Hematopoietic multipotent progenitor cell treated with erythropoietin and hydrocortisone succinate and interleukin-3 and kit ligand, for 17 days (in vitro differentiated cells): ENCODE measurements at places on chromosomes 6 and 20.

- no peak for DNase-seq
Observed at GRCh38 chr20:23078351-23079015, 7.6 kb downstream of the CD93 start.

GRCh38 chr6:13524801-13525508, 37.6 kb upstream of the GFOD1 start:
- no peak for DNase-seq

- DNase-seq = no peak
Observed at GRCh38 chr20:53738945-53739798, 145.5 kb upstream of the ZNF217 start.

DNA sequence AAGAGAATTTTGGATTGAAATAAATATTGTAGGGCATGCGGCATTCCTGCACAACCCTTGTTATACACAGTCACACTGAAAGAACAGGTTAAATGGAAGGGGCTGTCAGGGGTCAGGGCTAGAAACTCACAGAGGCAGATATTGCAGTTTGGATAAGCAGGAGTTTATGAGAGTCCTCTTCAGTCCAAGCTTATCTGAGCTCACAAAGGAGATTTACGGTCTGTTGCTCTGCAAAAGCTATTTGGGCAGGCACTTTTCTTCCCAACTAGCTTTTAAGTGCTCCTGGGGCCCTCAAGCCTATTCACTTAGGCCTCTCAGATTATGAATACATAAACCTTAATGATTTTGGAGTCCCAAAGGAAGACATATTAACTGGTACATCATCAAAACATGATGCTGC, 156.2 kb downstream of the SOX4 start:
- no peak for DNase-seq

DNA sequence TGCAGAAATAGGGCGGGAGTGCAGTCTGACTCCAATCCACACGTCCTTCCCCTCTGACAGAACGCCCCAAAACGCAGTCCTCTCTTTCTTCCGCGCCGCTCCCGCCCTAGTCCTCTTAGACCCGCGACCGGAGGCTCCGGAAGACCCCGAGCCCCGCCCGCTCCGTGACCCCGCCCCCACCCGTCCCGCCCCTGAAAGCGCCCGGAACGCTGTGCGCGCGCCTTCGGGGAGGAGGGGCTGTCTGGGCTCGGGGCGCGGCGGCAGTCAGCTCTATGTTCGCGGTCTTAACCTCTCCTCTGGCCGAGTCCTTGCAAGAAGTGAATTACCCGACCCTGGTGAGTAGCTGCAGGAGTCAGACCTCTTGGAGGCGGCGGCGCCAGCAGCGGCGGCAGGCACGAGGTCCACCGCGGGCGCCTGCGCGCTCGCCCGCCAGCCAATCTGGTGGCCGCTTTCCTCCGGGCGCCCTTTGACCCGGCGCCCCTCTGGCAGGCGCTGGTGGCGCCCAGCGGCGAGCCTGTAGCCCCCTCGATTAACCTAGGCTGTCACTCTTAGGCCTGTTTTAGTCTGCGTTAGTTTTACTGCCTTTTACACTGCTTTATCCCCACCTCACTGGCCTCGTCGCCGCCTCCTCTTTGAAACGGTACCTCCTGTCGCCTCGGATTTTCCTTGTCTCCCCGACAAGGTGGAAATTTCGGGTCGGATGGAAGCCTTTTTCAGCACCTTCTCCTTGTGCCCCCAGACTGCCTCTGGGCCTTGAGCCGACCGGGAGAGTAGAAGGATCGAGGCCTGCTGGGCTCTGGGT, at the start of gene MANEA:
Gene MANEA (plus strand): TSS at position 232 of the 802 bp plus-strand sequence. CDS start 8,905 bp downstream, outside the sequence.
- DNase-seq = peak; percentile 63

GRCh38 chr6:163318071-163318786, 96.3 kb upstream of the QKI start:
- no peak for DNase-seq

- peak; percentile 38 for DNase-seq
Observed at GRCh38 chr20:63955281-63955826, 862 bp downstream of the UCKL1 start.

DNA sequence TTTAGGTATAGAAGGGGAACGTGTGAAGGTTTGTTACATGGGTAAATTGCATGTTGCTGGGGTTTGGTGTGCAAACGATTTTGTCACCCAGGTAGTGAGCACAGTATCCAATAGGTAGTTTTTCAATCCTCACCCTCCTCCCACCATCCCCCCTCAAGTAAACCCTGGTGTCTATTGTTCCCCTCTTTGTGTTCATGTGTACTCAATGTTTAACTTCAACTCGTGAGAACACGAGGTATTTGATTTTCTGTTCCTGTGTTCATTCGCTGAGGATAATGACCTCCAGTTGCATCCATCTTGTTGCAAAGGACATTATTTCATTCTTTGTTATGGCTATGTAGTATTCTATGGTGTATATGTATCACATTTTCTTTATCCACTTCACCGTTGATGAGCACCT, 11.6 kb upstream of the VNN1 start:
- no peak for DNase-seq

- DNase-seq = peak; percentile 84
Observed at GRCh38 chr20:1437235-1437904, 29.3 kb downstream of the NSFL1C start.

DNA sequence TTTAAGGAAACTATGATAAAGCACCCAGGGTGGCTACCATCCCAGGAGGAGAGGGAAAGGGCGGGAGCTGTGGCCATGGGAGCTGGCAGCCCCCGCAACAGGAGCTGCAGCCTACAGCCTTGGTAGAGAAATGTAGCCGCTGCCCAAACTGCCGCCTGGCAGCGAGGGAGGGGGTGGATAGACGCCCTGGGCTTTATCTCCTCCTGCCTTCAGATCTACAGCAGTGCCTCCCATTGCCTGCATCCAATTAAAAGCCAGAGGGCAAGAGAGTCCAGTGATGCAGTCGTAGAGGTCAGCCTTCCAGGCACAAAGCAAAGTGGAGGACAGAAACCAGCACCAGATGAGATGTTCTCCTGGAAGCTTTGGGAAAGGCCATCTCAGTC, 35.0 kb upstream of the ZFAND3 start:
- DNase-seq = no peak

- no peak for DNase-seq
Observed at GRCh38 chr6:135170849-135171248, 10.3 kb upstream of the MYB start.

DNA sequence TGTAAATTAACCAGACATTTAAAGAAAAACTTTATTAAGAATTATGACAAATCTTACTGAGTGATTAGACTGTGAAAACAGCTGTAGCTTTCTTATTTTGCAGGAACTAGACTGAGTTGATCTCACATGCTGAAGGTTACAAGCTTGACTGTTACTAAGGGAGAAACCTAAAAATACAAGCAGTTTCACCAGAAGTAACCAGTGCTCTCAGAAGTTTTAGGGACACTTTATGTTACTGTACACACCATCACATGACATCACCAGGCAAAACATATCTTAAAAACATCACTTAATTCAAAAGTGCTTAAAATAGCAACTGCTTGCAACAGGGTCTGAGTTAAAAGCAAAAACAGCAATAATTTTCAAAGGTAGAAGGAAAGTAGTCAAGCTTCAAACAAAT, 5.4 kb downstream of the FBXO30 start:
- DNase-seq = peak; percentile 59

- no peak for DNase-seq
Observed at GRCh38 chr6:88246654-88247053, 80.5 kb upstream of the CNR1 start.

DNA sequence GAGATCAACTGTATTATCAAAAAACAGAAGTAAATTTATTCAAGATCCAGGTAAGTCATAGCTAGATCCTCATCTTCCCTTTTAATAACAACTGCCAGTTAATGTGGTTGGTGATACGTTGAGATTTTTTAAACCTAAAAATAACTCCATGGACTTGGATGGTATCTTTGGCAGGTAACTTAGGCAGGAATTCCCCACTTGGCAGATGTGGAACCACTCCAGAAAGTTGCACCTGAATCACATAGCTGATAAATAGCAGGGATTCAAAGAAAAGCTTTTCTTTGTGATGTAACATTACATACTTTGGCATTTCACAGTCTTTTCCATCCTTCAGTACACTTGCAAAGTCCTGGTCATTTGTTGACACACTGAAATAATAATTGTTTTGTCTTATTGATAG, 62.6 kb downstream of the PRPH2 start:
- DNase-seq = no peak

DNA sequence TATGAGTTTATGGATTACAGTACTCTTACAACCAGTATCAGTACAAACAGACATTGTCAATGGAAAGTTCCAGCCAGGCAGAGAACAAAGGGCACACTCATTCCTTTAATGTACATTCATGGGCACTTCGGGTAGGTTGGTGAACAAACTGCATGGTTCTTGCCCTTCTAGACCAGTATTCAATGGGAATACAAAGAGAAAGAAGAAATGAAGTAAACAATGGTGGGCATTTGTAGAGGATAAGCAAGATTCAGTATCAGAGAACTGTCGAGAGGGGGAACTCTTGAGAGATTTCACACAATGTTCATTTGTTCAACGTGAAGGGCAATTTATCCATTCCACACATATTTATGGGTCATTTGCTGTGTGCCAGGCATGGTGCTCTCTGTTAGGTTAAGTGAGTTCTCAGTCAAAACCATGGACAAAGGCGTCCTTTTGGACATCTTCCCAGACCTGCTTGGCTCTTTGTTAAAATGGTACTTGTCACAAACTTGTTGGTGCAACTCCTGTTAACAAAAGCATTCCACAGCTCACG, 714.8 kb downstream of the DHX35 start:
- DNase-seq = no peak

GRCh38 chr6:83883240-83883639, 23.8 kb downstream of the CYB5R4 start:
- DNase-seq = no peak

- no peak for DNase-seq
Observed at GRCh38 chr6:17339308-17339670, 54.1 kb upstream of the CAP2 start.

DNA sequence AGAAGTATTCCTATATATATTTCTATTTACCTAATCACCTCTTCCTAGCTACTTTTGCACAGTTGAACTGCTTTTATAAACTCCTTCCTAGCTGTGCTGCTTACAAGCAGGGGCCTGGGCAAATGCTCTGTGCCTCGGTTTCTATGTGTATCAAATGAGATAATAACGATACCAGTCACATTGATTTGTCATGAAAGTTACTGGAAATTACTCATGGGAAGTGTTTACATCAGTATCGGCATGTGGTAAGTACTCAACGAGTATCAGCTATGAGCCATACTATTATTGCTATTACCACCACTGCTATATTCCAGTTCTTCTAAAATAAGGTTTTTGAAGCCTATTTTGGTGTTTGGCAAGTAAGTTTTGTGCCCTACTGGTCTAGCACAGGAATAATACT, 4.9 kb downstream of the LAMA4 start:
- no peak for DNase-seq

GRCh38 chr6:152240436-152240835, 396.7 kb downstream of the SYNE1 start:
- DNase-seq = no peak

GRCh38 chr6:1991332-1991878, 254.0 kb downstream of the GMDS start:
- DNase-seq = no peak

DNA sequence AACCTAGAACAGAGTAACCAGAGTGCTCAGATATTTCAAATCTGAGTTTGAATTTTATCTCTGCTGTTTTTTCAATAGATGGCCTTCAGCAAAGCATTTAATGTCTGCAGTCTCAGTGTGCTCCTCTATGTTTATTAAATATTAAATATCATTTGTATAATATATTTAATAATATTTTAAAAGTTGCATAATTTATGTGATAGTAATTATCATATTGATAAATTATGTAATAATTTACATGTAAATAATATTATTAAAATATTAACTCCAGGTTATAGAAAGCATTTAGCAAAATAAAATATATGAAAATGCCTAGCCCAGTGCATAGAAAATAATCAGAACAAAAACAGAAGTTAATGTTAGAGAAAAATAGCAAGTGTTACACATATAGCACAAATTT, 930.0 kb upstream of the SLC35B3 start:
- DNase-seq = no peak

- DNase-seq = no peak
Observed at GRCh38 chr6:128275030-128275429, 245.4 kb downstream of the PTPRK start.

DNA sequence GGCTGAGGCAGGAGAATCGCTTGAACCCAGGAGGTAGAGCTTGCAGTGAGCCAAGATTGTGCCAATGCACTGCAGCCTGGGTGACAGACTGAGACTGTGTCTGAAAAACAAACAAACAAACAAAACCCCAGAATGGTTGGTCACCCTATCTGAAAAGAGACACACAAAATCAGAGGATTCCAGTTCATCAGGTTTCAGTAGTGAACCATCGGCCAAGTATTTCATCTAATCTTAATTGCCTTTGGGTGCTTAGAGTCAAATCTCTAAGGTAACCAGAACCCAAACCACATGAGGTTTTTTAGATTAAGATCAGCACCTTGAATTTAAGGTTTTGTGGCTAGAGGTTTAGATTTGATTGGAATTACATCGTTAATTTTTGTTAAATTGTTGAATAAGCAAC, 8.3 kb upstream of the ZBTB2 start:
- no peak for DNase-seq

- peak; percentile 90 for DNase-seq
Observed at GRCh38 chr6:28863604-28864325, 60.0 kb downstream of the TRIM27 start.

GRCh38 chr20:25686081-25687067, 10.3 kb downstream of the ZNF337 start:
- no peak for DNase-seq

DNA sequence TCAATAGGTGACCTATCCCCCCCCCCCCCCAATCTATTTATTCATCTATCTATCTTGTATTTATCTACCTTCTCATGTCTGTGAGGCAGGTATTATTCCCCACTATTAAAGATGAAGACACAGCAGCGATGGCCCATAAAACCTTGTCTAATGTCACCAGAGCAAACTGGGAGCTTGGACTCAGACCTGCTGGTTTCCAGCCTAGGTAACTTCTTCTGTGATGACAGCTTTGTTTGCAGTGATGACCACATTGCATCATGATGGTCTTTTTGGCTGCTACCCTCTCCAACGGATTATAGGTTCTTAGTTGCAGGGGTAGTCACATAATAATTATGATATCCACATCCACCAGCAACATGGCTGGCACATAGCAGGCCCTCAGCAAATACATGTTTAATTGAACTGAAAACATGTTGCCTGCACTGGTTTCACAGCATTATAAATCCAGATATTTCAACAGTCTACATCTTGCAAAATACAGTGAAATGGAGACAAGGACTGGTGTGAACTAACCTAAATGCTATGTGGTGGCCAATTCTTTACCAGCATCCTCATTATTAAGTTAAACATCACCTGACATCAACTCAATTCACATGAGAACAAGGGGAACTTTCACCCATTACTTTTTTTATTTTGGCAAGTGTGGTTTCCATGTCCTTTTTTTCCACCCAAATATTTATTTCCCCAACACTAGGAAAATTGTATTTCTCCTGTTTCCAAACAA, 712.5 kb upstream of the NRSN1 start:
- no peak for DNase-seq

DNA sequence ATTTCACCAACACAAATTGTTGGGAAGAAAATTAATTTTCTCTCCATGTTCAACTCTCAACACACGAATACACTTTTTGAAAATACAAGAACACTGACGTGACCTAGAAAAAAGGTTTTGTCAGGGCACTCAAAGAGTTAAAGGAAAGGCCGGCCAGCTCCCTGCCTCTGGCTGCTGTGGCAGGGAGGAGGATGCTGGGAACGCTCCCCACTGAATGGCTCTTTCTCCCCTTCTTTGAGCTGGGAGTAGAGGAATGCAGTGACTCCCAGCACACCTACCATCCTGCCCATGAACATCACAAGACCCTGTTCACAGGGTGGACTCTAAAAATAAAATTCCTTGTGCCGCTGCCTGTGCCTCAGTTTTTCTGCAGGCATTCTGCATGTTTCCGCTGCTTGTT, 47.0 kb downstream of the MAP3K5 start:
- no peak for DNase-seq

GRCh38 chr6:53918854-53919510, 124.2 kb downstream of the LRRC1 start:
- no peak for DNase-seq
